ENCODE measurements at places on chromosomes 2 and 18.

GRCh38 chr18:48159816-48160215 lies 229.4 kb upstream of the SMAD2 start:
- no peak for DNase-seq

DNA sequence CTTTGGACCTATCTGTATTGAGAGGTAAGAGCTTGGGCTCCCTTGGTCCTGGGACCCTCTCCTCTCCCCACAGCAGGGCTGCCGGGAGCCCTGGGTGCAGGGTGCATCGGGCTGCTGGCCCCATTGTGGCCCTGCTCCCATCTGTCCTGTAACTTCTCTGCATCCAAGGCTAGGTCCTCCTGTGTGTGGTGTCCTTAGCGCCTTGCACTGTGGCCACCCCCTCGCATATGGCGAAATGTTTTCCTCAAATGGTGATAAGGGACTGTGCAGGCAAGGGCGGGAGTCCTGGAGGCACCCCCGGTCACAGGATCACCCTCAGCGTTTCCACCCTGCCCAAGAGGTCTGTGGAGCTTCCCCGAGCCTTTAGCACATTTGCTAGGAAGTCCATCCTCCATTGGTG lies 208.2 kb downstream of the SH3RF3 start:
- DNase-seq: no peak

DNA sequence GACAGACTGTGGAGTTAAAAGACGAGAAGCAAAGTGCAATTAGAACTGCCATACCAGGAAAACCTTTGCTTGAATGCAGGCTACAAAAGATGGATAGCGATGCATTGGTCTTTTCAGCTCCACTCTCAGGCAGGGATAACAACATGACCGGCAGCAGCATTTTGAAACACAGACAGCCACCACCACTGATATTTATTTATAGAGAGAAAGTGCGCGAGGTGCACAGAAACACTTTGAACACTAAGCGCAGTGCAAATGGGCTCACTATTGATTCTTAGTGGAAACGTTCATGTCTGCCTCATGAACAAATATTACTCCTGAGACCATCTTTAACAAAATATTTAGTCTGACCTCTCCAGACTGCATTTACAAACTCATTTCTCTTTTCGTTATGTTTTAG lies 32.9 kb downstream of the CAVIN2 start:
- DNase-seq: no peak

- no peak for DNase-seq
Measured at GRCh38 chr18:49855711-49856415, 42.5 kb upstream of the ACAA2 start.

DNA sequence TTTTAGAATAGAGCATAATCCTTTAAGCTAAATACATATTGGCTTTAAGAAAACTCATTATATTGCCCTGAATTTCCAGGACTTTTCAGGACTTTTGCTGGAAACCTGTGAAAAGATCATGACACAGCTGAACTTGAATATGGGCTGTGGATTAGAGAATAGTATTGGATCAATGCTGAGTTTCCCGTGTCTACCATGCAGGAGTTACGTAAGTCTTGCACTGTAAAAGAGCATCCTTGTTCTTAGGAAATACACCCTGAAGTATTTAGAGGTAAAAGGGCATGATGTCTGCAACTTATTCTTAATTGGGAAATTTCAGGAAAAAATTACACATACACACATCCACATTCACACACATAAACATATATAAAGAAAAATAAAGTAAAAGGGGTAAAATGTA lies 82.1 kb downstream of the ZFP36L2 start:
- DNase-seq: no peak

- no peak for DNase-seq
Measured at GRCh38 chr2:126049461-126049860, 606.5 kb upstream of the GYPC start.

DNA sequence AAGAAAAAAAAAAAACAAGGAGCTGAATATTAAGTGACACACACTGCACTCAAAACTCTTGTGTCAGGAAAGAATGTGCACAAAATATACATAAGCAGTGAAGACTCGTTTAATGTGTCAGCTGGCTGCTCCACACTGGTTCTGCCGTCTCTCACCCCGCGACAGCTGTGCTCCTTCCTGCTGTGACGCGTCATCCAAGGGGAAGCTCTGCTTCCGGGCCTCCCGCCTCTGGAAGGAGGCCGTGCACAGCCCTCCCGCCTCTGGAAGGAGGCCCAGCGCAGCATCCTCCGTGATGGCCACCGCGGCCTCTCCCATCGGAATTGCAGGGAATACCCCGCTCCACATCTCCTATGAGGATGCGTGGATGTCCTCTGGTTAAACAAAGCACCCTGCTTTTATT lies 151.0 kb downstream of the HDAC4 start:
- no peak for DNase-seq

- DNase-seq: no peak
Measured at GRCh38 chr18:29305516-29305915, 1128.6 kb upstream of the CDH2 start.

DNA sequence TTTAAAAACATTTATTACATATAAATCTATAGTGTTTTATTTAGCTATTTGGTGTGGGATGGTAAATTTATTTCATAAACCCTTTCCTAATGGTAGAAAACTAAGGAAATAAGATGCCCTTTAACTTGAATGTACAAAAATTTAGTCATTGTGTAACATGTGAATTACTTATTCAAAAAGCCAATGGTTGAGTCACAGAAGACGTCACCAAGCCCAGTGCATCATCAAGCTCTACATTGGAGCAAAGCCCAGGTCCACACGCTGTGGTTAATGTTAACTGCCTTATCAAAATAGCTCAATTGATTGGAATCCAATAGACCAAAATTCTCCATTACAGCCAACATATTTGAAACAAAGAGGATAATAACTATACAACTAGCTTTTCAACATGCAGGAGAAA lies 145.5 kb upstream of the LYPD1 start:
- DNase-seq: no peak

DNA sequence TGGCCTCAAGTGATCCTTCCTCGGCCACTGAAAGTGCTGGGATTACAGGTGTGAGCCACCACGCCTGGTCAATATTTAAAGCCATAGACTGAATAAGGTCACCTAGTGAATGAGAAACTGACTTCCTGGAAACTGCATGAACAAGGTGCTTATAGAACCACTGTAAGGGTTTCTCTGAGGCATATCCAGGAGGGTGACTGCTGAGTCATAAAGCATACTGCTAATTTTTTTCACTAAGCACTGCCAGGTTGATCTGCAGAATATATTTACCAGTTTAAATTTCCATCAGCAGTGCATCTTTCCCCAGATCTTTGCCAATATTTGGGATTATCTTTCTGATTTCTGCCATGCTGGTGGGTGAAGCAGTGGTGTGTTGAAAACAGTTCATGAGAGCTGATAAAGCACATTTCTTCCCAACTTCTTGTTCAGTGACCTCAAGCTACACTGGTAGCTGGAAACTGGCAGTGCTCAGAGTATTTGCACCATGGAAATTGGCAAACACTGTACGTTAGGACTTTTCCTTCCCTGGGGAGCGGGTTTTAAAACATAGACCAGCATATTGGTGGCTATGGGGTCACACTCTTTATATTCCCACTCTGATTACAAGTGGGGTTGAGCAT lies 4.2 kb upstream of the CLIP4 start:
- no peak for DNase-seq

DNA sequence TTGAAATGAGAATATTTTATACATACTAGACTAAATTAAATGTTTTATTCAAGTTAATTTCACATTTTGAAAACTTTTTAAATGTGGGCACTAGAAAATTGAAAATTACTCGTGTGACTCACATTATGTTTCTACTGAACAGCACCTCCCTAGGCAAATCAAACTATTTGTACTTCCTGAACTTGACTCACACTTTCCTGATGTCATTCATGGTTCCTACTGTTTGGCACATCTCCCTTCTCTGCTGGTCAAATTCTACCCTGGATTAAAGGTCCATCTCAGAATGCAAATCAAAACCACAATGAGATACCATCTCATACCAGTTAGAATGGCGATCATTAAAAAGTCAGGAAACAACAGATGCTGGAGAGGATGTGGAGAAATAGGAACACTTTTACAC lies 16.7 kb downstream of the LHCGR start:
- no peak for DNase-seq

DNA sequence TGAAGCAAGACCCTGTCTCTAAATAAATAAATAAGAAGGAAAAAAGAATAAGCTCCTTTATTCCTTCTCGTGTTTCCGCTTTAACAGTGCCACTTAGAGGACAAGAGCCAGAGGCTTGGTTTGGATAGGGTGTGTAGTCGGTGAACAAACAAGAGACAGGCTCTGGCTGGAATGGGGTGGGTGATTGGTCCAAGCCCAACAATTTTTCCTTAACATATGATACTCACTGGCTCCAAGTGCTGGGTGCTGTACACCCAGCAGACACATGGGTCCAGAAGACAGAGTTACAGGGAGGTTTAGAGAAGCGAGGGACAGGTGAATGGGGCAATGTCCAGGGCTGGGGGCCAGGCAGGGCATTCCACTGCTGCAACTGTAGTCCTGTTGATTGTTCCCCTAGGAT lies 77.8 kb downstream of the NCAPH start:
- DNase-seq: no peak

DNA sequence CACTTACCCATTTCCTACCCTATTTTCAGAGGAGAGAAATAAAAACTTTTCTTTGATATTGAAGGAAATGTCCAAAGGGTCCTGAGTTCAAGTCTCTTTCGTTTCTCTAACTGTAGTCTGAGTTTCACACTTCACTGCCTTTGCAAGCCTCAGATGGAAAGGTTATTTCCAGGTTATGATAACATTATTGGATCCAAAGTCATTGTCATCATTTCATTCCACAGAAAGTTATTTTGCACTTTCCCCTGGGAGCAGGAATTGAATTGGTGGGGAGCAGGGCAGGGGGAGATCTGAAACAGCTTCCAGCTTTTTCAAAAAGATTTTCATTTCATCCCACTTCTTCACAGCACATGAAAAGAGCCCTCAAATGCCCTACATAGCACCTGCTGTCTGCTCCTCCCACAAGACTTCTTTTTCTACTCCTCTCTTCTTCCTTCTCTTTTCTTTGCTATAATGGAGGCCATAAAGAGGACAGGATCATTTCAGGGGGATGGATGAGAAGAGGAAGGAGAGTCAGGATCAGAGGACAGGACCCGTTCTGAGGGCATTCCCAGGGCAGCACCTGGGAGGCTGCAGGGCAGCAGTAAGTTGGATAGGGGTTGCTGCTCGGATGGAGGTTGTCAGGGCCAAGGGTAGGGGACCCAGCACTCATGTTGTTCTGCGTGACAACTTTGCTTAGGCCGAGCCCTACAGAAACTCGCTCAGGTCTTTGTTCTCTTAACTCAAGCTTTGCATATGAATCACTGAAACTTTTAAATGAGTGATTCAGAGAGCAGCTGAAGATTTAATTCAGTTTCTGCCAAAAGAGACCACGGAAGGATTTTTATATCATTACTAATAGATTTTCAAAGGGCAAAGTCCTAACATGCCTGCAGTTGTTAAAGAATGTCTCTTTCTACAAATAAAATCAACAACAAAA lies 11.4 kb upstream of the GALNT5 start:
- no peak for DNase-seq

GRCh38 chr18:50044402-50044801 lies 150.5 kb downstream of the MYO5B start:
- DNase-seq: no peak

- DNase-seq: no peak
Measured at GRCh38 chr18:55328301-55328700, 259.7 kb downstream of the TCF4 start.

DNA sequence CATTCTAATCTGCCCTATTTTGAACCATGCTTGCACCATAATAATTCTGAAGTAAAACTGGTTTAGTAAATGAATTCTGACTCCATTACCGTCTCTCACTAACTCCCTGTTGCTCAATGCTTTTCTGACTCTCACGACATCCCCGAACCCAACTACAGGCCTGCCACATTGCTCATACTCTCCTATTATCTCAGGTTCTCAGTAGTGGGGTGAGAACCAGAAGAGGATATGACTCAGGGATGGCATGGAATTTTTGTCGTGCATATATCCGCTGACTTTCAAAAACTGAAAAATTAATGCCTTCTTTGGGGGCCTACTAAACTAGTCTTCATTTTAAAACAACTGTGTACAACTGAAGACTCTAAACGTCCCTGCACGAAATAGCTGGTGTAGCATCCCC lies 34.3 kb downstream of the NETO1 start:
- DNase-seq: no peak

GRCh38 chr2:59390581-59390980 lies 1149.5 kb upstream of the FANCL start:
- no peak for DNase-seq

DNA sequence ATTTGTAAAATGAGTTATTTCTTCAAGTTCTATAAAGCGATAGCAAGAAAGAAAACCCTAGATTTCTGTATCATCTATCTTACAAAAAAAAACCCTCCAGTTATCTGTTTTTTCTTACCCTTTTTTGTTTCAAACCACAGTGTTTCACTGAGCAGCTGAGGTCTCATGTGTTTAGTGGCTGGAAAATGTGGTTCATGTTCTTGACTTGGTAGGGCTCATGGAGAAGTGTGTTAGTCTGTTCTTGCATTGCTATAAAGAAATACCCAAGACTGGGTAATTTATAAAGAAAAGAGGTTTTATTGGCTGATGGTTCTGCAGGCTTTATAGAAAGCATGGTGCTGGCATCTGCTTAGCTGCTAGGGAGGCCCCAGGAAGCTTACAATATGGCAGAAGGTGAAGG lies 147.3 kb upstream of the NABP1 start:
- DNase-seq: no peak

- DNase-seq: no peak
Measured at GRCh38 chr2:232955856-232956255, 57.2 kb downstream of the NGEF start.

DNA sequence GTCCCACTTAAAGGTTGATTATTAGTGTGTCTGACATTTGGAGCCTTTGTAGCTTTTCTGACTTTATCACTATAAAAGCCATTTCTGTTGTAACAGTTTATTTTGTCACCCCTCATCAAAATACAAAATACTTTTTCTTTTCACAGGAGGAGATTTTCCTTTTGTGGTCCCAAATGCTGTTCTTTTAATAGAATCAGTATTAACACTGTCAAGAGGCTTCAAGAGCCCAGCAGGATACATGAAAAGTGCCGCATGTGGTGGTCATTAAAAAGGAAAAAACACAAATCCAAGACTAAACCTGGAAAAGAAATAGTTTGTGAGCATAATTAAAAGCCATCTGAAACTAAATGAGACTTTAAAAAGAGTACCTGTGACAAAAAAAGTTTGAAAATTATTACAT lies 515.7 kb downstream of the DCDC2C start:
- no peak for DNase-seq

DNA sequence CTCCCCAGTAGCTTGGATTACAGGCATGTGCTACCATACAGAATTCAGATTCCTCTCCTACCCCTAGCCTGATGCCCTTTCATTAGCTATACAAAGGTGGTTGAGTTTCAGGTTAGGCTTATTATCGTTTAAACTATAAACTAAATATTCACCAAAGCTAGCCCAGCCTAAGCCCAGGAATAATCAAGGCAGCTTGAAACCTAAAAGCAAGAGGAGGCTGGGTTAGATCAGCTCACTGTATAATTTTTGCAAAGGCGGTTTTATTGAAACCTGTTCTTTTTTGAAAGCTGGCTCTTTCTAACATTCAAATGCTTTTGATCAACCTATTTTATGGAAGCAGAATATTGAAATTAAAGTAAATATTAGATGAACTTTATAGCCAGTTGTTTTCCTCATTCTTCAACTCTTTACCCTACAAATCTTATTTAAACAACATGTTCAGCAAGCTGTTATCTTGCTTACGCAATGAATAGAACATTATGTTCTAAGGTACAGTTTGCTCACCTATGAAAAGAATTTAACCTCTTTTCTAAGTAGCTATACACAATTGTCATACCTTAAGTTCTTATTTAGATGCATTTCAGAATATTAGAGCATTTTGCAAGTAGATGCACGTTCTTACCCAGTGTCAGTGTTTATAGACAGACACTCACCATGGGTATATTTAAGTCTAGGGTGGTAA lies 241.6 kb downstream of the NEDD4L start:
- DNase-seq: no peak

Data from stimulated activated CD8-positive, alpha-beta memory T cell treated with anti-CD3 and anti-CD28 coated beads, Interleukin-7, amount 100 ng/mL, for 24 hours (primary cell).